Activated CD4-positive, alpha-beta T cell treated with anti-CD3 and anti-CD28 coated beads, Interleukin-2, Interleukin-4, amounts not matched to agents 100 ng/mL and 50 ng/mL, durations not matched to agents 16 hours and 8 hours (primary cell): ENCODE measurements at places on chromosomes 4 and X.

GRCh38 chr4:155705664-155706063, 39.0 kb downstream of the GUCY1A1 start:
- no peak for DNase-seq

GRCh38 chr4:139815778-139816601, 150.4 kb downstream of the MGST2 start:
- no peak for DNase-seq

GRCh38 chr4:72077346-72077745, 45.5 kb downstream of the NPFFR2 start:
- DNase-seq: no peak

- no peak for DNase-seq
Measured at GRCh38 chrX:39519566-39520301, 578.0 kb downstream of the BCOR start.

- DNase-seq: no peak
Measured at GRCh38 chr4:72109959-72110497, 78.2 kb downstream of the NPFFR2 start.

GRCh38 chr4:149426461-149426860, 389.2 kb downstream of the IQCM start:
- peak; percentile 1 for DNase-seq

DNA sequence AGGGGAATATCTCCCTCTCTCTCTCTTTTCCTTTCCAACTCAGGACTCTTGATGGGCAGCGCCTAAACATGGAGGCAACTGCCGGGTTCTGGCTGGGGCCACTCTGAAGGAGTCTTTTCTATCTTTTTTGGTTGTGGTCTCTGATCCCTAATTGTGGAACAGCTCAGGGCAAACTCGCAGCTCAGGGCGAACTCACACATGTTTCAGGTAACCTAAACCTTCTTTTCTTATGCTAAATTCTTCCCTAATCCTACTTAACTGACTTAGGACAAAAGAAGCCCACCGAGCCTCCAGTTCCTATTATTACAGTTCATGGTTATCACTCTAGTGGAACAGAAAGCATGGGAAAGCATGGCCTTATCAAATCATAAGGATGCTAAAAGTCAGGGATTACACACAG, 21.3 kb downstream of the ETDA start:
- no peak for DNase-seq

- DNase-seq: no peak
Measured at GRCh38 chr4:100841911-100842310, 324.1 kb upstream of the EMCN start.

DNA sequence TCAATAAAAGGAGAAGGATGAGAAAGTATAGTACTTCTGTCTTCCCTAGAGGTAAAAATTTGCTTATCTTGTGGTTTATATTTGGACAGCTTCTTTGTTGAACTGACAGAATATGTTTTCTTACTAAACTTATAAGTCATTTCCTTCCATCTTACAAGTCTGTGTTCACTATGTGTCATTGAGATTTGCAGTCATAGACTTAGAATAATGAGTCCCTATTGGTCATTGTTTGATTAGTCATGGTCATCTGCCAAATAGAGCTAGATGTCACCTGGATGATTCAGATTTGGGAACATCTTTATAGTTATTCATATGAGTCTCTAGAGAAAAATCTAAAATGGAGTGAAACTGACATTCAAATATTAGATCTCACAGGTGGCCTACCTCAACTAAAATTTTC, 51.5 kb downstream of the SPATA18 start:
- no peak for DNase-seq

GRCh38 chr4:72377491-72378194, 191.4 kb downstream of the ADAMTS3 start:
- no peak for DNase-seq

GRCh38 chrX:141662781-141663180, 35.8 kb downstream of the SPANXD start:
- DNase-seq: no peak

GRCh38 chr4:143515905-143516304, 2.4 kb downstream of the SMARCA5 start:
- DNase-seq: no peak

- no peak for DNase-seq
Measured at GRCh38 chrX:141201962-141202361, 25.0 kb upstream of the LDOC1 start.

- no peak for DNase-seq
Measured at GRCh38 chr4:16116019-16116418, 32.2 kb upstream of the PROM1 start.

DNA sequence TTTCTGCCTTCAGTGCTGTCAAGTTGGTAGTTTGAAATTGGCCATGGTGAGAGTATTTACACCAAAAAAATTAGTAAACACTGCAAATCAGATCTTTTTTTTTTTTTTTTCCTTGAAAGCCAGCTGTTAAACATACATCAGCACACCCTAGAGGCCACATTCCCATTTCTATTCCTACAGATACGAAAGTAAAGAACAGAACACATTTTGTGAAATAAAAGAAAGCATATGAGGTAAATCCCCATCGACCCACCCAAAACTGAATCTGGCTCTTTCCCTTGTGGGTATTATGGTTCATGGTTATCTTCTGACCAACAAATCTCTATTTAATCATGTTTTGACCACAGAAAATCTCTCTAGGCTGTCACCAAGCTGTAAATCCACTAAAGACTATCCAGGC, 41.8 kb upstream of the AP1AR start:
- no peak for DNase-seq

- DNase-seq: no peak
Measured at GRCh38 chr4:82898322-82899243, 2.0 kb upstream of the THAP9 start.

DNA sequence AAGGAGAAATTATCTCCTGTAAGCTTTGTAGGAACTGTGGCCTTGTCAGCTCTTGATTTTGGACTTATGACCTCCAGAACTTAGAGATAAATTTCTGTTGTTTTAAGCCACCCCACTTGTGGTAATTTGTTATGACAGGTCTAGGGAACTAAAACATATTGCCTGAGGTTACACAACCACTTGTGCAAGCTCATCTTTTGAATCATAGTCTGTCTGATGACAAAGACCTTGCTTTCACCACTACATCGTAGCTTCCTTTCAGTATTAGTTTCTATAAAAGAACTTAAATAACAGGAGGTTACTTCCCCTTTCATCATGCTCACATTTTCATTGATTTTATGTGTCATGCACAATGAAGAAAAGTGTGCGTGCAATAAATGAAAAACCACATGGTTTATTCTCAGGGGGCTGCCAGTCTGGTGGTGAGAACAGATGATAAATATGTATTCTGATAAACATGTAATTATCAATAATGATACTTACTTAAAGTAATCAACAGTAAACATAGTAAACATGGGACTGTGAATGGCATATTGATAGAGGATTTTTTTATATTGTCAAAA, 690.0 kb upstream of the HS3ST1 start:
- peak; percentile 22 for DNase-seq

DNA sequence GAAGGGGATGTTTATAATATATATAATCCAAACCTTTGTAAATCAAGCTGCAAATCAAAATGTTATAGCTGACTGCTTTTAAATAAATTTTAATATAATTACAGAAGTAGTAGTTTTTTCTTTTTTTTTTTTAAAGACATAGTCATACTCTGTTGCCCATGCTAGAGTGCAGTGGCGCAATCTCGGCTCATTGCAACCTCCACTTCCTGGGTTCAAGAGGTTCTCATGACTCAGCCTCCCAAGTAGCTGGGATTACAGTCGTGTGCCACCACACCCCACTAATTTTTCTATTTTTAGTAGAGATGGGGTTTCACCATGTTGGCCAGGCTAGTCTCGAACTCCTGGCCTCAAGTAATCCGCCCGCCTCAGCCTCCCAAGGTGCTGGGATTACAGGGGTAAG, 178.7 kb downstream of the FBXW7 start:
- no peak for DNase-seq

GRCh38 chrX:9738151-9738550, 27.5 kb downstream of the GPR143 start:
- no peak for DNase-seq

DNA sequence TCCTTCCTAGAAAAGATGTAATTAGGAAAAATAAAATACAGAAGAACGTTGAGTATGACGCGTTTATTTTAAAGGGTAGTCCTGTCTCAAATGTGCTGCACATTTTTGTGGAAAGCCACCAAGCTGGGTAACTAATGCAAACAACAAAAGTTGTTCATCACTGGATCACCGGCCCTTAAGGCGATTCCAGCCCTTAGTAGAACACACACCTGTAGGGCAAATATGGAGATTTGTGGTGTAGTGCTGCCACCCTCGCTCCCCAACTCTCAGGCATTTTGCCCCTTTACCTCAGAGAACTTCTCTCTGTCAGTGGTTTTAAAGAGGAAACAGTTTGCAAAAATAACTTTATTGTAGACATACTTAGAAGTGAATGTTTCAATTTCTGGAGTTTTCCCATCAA, 1.9 kb downstream of the TBL1X start:
- DNase-seq: no peak

GRCh38 chrX:120426599-120426998, 42.5 kb downstream of the LAMP2 start:
- DNase-seq: no peak

DNA sequence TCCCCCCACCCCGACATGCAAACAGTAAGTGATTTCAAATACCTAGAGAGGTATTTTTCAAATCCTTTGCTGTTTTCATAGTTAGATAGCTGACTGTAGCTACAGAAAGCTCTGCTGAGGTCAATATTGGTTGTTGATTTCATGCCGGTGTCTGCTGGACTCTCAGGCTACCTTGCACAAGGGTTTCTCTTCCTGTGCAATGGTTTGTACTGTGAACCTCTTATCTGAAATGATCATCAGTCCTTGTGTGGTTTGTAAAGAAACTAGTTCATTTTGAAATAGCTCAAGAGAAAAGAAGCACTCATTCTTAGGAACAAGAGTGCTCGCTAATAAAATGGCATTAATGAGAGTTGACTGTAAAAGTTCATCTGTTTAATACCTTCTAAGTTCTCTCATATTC, 2.1 kb downstream of the MTM1 start:
- DNase-seq: peak; percentile 63

GRCh38 chrX:154032160-154032559, 12.5 kb upstream of the IRAK1 start:
- DNase-seq: no peak

DNA sequence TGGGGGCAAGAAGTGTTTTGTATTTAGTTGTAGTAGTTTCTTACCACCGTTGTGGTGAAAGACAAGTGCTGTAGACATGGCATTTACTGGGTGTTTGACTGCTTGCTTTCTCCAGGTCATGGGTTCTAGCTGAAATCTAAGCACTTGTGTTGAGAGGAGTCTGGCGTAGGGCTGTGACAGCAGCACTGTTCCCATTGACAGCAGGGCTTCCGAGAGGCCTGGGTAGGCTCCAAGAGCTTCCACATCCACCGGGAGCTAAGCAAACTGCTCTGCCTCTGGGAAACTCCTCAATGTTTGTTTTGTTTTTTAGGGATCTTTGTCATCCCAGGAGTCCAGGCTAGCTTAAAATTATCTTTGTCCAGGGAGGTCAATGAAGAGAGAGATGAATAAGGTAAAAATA, 44.3 kb downstream of the BMPR1B start:
- DNase-seq: no peak

DNA sequence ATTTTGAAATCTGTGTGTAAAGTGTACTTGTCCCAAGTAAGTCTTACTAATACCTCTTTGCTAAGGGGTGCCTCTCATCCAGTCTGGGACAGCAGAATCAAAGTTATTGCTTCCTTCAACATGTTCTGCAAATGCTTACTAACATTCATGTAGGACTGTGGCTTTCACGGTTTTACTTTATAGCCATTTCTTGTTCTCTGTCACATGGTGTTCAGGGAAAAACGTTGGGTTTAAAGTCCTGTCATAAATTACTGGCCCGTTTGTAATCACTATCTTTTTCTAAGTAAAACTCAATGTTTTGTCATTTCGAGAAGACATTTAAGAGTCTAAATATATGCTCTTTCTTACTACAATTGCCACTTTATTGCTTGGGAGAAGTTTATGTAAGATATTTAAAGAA, 321.1 kb downstream of the STIM2 start:
- DNase-seq: no peak

- DNase-seq: no peak
Measured at GRCh38 chr4:33518856-33519255, 2725.5 kb downstream of the ARAP2 start.

DNA sequence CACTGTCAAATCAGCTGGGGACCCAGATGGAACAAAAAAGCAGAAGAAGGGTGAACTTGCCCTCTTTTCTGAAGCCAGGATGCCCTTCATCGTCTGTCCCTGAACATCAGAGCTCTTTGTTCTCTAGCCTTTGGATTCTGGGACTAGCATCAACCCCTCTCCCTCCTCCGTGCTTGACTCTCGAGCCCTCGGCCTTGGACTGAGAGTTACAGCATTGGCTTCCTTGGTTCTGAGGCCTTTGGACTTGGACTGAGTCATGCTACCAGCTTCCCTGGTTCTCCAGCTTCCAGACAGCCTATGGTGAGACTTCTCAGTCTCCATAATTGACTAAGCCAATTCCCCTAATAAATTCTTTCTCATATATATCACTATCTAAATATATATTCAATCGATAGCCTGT, 38.4 kb downstream of the WDFY3 start:
- DNase-seq: no peak

GRCh38 chr4:10017037-10017893, 4.0 kb downstream of the SLC2A9 start:
- DNase-seq: no peak

- DNase-seq: no peak
Measured at GRCh38 chr4:75717408-75717807, 7.0 kb upstream of the USO1 start.

DNA sequence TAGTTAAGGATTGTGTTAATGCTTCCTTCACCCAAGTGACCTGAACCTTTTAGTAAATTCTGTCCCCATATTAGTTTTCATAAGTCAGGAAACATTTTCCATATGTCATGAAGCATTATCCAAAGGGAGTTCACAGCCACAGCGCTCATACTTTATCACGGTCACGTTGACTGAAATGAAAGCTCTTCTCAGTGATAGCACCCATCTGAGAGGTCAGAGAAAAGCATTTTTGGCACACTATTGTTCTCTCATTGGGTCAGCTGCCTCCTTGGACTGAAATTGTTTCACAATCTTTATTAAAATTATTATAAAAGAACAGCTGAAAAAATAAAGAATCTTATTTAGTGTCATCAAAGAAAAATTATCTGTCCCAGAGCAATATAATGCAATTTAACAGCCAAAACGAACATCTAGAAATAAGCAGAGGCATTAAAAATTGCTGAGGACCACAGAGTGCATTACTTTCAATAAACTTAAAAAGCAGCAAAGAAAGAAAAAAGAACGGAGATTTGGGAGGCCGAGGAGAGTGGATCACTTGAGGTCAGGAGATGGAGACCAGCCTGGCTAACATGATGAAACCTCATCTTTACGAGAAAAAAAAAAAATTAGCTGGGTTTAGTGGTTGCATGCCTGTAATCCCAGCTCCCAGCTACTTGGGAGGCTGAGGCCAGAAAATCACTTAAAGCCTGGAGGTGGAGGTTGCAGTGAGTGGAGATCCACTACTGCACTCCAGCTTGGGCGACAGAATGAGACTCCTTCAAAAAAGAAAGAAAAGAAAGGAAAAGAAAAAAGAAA, 680.8 kb upstream of the FAM241A start:
- DNase-seq: no peak
